DMS153 (cell line): ENCODE measurements at places on chromosomes 6 and 20.

DNA sequence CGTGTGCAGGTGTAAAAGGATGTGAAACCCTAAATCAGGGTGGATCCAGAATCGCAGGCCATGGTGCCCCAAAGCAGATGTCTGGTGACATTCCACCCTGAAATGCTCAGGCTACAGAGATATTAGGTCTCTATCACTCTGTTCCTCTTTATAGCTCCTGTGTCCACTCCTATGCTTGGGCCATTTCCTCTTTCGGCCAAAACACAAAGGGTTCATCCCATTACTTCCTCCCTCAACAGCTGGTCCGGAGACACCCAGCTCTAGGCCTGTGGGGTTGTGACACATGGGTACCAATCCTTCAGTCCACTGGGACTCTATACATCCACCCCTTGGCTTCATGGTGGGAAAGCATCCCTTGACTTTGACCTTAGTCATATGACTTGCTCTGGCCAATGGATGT, 1.7 kb upstream of the SIGLEC1 start:
- no peak for DNase-seq

- no peak for DNase-seq
Observed at GRCh38 chr6:44219053-44219814, 2.5 kb downstream of the MYMX start.

DNA sequence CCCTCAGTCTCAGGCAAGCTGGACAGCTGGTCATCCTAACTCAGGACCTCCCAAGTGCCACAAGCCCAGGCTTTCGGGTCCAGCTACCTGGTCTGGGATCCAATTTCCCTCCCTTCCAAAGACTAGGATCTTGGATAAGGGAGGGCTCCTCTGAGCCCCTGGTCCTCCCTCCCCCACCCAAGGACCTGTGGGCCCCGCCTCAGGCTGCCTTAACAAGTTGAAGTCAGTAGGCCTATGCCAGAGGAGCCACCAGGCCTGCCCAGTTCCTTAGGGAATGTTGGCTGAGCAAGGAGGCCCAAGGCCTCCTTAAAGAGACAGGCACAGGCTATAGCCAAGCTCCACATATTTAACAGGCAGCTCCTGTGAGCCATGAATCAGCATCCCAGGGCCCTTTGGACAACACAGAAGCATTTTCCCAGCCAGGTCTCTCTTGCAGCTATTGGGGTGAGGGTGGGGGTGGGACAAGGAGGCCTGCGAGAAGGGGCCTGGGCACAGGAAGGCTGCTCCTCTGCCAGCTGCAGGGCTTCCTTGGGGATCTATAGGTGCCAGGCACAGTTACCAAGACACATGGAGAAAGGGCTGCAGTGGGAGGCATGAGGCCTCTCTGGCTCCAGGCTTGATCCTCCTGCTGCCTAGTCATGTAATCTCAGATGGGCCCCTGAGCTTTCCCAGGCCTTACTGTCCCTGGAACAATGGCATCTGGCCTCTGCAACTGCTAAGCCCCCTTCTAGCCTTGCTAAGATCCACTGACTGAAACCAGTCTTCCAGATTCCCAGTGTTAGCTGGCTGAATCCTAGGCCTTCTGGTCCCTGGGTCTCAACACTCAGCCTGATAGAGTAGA, 27.4 kb upstream of the NOL4L start:
- DNase-seq, result no peak

DNA sequence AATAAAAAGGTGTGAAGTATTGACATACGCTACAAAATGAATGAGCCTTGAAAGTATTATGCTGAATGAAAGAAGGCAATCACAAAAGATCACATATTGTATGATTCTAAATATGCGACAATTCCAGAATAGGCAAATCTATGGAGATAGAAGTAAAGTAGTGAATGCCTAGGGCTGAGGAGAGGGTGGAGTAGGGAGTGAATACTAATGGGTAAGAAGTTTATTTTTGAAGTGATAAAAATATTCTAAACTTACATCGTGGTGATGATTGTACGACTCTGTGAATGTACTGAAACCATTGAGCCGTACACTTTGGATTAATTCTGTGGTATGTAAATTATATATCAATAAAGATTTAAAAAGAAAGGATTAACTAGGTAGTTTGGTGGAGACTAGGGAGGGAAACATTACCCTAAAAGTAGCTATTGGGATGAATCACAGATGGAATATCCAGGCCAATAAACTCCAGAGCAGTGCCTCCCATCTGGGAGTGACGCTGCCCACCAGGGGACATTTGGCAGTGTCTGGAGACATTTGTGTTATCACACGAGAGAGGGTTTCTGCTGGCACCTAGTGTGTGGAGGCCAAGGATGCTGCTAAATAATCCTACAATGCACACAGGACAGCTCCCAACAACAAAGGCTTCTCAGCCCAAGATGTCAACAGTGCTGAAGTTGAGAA, 214.2 kb upstream of the PCSK2 start:
- no peak for DNase-seq

- DNase-seq, result no peak
Observed at GRCh38 chr6:117233145-117233544, 32.2 kb upstream of the VGLL2 start.

- no peak for DNase-seq
Observed at GRCh38 chr6:47334334-47334733, 24.6 kb upstream of the TNFRSF21 start.

- no peak for DNase-seq
Observed at GRCh38 chr6:43124481-43124880, 46.6 kb upstream of the SRF start.

GRCh38 chr6:77633993-77634715, 18.7 kb upstream of the MEI4 start:
- DNase-seq, result no peak

GRCh38 chr20:50221501-50222308, 31.1 kb downstream of the CEBPB start:
- DNase-seq, result no peak

DNA sequence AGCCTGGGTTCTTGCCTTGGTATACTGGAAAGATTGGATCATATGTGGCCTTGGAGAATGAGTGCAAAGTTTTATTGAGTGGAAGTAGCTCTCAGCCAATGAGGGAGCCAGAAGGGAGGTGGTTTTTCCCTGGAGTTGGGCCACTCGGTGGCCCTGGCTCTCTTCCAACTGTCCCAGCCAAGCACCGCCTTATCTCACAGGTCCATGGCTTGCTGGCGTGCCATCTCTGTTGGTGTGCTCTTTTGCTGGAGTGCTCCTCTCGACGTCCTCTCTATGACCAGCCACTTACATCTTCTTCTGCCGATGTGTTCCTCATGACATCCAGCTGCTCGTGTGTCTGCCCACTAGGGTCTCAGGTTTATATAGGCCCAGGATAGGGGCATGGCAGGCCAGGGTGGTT, 505.9 kb upstream of the SYNCRIP start:
- DNase-seq, result no peak

DNA sequence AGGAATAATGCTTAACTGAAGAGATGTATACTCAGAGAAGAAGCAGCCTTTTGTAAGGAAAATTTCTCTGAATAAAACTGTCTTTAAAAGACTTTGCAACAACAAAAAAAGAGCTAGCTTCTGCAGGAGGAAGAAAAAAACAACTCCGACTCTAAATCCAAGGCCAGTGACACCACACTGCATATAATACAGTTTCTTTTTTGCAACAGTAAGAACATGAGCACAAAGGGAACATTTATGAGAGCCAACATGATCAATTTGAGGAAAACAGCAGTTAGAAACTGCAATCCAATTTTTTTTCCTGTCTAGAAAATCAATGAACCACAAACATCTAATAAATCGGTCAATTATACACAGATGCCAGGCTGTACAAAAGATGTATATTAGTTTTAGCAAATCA, 42.9 kb upstream of the UST start:
- DNase-seq, result no peak

DNA sequence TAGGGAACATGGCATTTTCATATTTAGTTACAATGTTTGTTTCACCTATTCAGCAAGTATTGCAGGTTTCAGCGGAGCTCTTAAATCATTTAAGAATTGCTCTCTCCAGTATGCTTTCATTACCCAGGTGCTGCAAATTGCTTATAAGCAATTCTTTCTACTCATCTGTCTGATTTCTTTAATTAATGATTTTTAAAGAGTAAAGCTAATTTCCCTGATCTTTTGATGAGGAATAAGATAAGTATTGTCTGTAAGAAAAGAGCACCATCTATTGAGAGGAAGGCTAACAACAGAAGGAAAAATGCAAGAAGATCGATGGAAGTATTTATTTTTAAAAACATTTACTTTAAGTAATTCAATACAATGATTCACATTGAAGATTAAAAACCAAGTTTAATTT, 2.0 kb downstream of the OPRM1 start:
- DNase-seq, result no peak

DNA sequence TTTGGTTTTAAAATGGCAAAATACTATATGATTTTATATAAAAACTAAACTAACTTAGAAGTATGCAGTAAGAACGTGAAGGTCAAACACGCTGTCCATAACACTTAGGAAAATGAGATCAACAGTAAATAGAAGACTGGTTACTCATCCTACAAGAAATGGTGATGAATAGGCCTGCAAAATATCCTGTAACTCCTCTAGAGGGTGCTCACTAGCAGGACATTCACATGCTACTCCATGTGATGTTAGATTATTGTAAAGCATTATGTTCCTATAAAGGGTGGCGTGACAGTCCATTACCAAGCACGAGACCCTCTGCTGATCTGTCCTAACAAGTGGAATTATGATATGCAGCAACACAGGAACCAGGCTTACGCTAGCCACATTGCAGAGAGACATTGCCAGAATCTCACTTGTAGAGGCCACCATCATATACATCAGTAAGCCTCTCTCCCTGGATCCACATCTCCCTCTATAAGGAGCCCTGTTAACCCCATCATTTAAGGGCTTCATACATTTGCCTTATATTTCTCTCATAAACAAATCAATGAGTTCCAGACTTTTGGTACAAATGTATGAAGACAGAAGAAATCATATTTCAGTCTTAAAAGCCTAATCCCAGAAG, 18.0 kb upstream of the DEFB129 start:
- DNase-seq, result peak; percentile 40

GRCh38 chr20:9036593-9036992, 32.3 kb upstream of the PLCB4 start:
- DNase-seq, result no peak

DNA sequence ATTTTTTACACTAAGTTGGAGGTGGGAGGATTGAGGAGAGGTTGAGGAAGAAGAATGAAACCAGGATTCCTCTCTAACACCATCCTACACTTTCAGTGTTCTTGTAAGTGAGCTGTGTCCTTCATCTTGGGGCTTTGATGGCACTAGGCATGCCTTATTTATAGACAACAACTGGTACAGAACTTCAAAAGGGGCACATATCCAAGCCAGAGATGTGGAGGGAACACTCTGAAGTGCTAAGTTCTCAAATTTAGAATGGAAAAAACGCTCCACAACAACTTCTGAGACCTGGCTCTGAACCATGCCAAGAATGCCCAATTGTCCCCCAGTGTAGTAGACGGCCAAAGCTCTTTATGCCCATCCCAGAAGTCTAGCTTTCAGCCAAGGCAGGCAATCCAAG, 16.2 kb upstream of the PKHD1 start:
- no peak for DNase-seq

DNA sequence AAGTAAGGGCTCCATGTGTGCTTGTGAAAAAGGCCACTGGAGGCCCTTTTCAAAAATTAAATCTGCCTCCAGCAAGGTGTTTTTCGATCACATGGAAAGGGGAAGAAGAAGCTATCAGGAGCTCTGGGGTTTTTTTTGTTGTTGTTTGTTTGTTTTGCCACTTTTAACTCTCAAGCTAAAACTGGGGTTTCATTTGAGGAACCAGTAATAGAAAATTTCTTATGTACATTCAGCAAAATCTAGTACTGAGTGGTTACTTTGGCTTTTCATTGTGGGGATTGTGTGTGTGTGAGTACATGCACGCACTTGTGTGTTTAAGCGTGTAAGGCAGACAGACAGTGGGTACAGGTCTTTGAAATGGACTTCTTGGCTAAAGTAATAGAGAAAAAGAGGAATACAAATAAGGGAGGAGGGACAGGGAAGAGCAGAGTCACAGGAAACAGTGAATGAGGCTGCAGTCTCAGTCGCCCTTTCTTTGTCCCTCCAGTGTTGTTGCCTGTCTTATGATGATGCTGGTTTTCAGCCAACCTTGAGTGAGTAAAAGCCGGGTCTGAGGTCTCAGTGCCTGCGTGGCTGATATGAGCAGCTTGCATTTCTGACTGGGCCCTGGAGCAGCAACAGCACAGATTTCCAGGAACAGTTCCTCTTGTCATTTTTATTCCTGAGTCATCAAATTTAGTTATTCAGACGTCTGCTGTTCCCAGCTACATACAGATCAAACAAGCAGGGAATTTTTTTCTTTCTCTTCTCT, 26.2 kb downstream of the SLC16A10 start:
- peak; percentile 15 for DNase-seq

DNA sequence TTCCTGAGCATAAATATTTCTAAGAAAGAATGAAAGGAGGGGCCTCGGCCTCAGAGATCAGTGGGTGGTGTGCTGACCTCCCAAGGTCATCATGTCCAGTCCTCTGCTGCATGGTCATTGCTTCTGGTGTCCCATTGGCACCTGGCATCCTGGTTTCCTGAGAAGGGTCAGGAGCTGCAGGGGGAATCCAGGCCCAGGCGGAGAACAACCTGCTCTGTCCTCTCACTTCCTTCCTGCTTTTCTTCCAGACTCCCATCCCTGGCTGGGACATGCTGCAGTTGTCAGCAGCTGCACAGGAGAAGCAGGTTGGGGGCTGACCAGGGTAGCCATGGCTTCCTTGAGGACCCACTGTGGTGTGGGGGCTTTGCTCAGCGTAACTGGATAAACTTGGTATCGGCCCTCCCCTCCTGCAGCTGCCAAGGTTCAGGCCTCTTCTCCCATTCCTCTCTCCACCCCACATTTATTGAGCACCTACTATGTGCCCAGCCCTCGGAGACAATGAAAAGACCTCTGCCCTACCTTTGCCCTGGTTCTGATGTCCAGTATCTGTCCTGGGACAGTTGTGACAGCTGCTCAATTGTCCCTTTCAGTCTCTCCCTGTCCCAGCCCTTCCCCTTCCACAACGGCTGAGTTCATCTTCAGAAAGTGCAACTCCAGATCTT, 155.2 kb downstream of the CEBPB start:
- no peak for DNase-seq

DNA sequence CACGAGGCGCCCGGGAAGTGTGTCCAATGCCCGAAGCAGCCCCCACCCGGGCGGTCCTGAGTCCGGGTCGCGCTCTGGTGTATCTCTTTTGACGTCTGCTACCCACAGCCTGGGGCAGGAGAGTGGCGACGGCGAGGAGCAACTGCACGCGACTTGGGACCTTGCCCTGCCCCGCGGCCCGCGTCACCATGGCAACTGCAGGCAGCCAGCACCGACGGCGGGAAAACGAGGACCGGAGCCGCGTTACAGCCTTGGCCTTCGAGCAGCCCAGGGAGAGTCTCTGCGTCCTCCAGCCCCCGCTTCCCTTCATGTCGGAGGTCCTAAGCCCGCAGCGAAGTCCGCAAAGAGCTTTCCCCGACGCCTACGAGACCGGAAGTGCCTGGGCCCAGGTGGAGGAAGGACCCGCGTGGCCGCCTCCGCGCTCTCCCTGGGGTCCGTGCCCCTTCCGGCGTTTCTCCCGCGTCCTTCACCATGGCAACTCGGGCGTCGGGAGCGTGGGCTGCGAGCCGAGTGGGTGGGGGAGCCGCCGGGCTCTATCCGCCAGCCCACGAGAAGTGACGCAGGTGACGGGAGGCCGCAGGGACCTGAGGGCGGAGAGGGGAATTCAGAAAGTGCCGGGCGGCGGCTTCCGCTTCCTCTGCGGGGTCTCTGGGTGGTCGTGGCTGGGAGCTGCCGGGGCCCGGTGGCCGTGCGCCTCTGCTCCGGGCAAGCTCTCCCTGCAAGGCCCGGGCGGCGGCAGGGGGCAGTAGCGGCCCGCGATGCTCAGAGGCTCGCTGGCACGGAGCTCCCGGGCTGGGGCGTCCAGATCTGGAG, 88.6 kb upstream of the TGM3 start:
- peak; percentile 49 for DNase-seq

- no peak for DNase-seq
Observed at GRCh38 chr20:63254606-63255384, 532 bp upstream of the NKAIN4 start.
